ENCODE measurements at places on chromosomes 4 and X.

GRCh38 chrX:120668357-120668756 lies 38.5 kb upstream of the C1GALT1C1 start:
- no peak for DNase-seq

DNA sequence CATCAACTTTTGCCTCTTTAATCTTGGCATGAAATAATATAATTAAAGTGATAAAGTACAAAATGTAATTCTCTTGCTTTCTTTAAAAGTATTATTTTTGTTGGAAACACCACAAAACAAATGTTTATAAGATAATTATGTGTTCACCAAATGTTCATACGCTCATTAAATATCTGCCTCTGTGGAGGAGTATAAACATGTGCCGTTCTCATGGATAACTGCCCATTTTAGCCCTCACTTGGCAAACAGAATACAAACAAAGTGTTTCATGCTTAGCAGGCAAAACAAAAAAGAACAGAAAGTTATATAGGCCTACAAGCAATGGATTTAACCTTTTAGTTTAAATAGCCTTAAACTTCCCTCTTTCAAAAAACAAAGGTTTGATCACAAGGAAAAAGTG lies 800.5 kb upstream of the DIAPH2 start:
- DNase-seq = no peak

DNA sequence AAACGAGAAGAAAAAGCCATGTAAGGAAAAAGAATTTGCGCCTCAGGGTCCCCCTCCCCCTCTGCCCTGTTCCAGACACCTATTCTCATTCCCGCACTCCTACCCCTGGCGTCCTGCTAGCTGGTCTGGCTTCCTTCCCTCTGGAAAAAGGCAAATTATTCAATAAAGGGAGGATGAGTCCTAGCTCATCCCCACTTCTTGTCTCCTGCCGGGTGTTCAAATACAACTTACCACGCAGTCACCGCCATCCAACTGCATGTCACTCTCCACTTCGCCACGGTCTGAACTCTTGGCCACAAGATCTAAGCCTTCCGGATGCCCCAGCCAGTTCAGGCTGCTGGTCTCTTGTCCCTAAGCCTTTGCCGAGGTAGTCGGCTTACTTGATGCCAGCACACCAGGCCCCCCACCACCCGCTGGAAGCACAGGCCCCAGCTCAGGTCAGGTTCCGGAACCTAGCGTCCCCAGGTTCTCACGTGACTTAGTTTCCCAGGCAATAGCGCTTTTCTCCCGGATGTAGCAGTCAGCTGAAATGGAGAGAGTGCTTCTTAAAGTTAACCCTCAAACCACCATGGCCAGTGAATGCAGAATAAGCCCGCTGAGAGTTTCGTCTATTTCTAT lies 209.6 kb upstream of the SPIN4 start:
- peak; percentile 38 for DNase-seq

DNA sequence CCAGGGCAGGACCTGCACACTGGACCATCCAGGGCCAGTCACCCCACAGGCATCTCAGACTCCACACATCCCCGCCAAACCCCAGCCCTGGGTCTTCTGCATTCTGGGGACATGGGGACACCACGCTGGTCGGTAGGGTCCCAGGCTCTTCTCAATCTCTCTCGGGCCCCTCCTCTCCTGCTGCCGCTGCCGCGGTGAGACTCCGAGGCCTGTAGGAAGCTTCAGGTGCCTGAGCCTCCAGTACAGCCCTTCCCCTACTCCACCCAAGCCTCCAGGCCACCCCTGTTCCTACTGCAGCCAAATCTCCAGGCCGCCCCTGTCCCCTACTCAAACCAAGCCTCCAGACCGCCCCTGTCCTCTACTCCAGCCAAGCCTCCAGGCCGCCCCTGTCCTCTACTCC lies 5.5 kb upstream of the ASMT start:
- DNase-seq = no peak

GRCh38 chrX:45077748-45078424 lies 122.8 kb downstream of the DIPK2B start:
- no peak for DNase-seq

Measured in inflammatory macrophage treated with lipopolysaccharide for 1 hour (primary cell).